ENCODE measurements at places on chromosomes 4 and X.
A peak's percentile ranks its signal among the peaks of the same experiment; 100 is the strongest.

DNA sequence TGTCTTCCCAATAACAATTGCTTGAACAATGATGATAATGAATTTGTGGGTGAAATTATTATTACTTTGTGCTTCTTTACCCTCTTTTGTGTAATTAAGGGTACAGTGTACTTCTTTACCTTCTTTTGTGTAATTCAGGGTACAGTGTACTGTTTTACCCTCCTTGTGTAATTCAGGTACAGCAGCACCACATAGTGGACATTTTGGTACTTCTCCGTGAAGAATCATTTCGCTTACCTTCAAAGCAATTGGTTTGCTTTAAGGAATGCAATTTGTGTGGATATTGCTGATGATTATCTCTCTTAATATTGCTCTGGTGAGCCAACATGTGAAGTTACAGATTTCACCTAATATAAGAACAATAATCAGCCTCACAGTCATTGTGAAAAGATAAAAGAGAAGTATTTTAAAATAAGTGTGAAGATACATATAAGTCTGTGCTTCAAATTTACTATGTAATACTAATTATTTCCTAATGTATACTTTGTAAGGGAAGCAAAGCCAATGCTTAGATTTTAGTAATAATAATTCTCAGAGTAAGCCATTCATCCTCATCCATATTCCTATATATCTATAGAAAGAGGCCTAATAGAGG is 27.2 kb upstream of the SEC24B start:
- DNase-seq, result peak; percentile 83

DNA sequence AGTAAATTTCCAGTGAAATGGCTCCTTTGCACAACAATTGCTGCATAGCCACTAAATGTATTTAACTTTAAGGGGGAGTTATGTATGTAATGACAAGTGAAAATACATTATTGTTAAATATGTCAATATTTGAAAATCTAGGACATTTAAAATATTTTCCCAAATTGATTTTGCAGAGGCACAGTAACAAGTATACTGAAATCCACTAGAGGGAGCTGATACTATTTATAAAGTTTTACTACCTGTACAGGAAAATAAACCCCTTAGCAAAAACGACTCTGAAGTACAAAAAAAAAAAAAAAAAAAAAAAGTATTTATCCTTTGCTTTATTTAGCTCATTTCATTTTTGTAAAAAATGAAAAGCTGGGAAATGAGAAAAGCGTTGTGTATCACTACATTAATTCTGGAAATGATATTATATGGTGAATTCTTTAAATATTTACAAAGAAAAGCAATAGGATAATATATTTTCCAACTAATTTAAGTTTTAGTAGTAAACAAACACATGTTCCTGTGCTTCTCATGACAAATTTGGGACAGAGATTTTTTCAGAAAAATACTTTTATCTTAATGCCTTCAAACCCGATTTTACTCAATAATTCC is 727.7 kb downstream of the DMD start:
- DNase-seq, result no peak

GRCh38 chr4:66949419-66949818 is 595.9 kb downstream of the CENPC start:
- no peak for DNase-seq

- peak; percentile 16 for DNase-seq
These were observed 2.8 kb downstream of the STAG2 start for GRCh38 chrX:123964156-123964834.

GRCh38 chr4:164424846-164425245 is 329.1 kb upstream of the SMIM31 start:
- no peak for DNase-seq

GRCh38 chrX:129934952-129935351 is 29.0 kb downstream of the UTP14A start:
- no peak for DNase-seq
